ENCODE measurements at places on chromosomes 16 and 17.

GRCh38 chr16:79509211-79509631, 91.3 kb downstream of the MAF start:
- no peak for DNase-seq

DNA sequence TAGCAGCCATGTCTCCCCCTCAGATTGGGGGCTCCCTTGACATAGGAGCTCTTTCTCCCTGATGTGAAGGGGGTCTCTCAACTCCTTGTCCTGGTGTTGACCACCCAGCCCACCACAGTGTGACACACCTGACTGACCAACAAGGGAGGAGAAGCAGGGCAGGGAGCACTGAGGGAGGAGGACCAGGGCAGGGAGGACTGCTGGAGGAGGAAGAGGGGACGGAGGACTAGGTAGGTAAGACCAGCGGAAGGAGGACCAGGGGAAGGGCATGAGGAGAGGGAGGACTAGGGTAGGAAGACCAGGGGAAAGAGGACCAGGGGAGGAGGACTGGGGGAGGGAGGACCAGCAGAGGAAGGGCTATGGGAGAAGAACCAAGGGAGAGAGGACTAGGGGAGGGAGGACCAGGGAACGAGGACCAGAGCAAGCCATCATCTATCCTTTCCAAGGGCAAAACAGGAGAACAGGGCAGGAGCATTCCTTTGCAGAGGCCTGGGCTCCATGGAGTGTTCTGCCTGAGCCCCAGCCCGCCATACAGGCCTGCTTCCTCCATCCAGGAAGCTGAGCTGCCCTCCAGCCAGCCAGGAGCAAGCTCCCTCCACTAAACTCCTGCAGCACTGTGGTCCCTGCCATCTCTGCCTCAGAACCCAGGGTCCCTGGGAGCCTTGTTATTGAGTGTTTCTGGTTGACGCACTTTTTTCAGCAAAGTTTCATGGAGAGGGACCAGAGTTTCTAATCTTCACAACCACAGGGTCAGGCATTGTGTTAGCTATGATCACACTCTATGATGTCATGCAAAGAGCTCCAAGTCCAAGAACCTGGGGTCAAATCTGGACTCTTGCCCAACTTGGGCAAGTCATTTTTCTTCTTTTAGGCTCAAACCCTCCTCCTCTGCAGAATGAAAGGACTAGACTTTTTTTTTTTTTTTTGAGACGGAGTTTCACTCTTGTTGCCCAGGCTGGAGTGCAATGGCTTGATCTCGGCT, 15.4 kb upstream of the KRT17 start:
- no peak for DNase-seq

- DNase-seq, result no peak
Measured at GRCh38 chr17:249236-249993, 68.0 kb upstream of the DOC2B start.

- peak; percentile 34 for DNase-seq
Measured at GRCh38 chr17:78736526-78737079, 45.5 kb downstream of the CYTH1 start.

DNA sequence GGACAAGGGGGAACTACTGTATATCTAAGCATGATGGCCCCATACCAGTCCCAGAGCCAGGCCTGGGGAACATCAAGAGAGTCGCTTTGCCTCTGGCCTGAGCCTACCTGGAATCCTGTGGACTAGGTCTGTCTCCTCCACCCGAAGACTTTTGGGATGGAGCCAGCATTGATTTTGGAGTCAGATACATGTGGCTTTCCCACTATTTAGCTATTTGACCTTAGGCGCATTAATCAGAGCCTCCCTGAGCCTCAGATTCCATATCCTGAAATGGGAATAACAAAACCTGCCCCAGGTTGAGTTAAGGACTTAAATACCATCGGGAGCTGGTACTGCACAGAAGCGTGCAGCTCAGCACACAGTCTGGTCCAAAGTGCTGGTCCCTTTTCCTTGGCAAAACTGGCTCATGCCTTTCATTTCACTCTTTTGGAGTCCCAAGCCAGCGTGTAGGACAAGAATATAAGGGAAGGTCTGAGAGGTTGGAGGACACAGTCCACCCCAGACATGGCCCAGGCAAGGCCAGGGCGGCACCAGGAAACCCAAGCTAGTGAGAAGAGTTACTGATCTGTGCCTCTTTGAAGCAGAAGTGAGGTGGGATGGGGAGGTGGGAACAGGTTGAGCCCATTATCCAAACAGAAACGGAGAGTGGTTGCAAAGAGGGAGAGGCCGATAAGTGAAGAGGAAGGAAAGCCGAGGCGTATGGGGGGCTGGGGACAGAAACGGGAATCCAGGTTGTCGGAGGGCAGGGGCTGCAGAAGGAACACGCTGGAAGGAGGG, 986 bp downstream of the FA2H start:
- no peak for DNase-seq

GRCh38 chr17:73890831-73891405, 246.7 kb upstream of the SDK2 start:
- no peak for DNase-seq

GRCh38 chr17:81252326-81252986, 13.3 kb downstream of the NDUFAF8 start:
- DNase-seq, result no peak

DNA sequence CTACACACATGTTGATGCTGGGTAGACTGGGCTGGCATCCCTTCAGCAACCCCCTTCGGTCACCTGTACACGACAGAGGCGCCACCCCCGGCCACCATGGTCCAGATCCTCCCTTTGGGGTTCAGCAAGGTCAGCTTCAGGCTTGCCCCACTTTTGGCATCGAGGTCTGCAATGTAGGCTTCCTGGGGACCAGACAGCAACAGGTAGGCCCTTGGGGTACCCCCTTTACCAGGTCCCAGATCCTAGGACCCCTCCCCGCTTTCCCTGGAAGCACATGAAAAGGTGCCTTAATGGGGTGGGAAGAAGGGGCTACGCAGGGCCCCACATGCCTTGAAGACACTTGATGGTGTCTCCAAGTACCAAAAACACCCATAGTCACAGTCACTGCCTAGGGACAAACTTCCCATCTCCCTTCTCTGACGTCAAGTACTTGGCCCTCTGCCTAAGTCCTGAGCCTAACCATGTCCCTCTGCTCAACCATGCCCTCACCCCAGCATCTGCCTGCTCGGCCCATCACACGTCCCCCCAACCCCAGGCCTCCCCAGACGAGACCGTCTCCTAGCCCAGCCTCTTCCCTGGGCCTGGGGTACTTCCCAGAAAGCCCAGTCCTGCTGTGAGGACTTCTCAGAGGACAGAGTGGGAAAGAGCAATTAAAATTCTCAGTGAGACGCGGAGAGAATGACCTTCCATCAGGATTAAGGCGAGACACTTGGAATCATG, 12.1 kb downstream of the ACLY start:
- DNase-seq, result no peak

DNA sequence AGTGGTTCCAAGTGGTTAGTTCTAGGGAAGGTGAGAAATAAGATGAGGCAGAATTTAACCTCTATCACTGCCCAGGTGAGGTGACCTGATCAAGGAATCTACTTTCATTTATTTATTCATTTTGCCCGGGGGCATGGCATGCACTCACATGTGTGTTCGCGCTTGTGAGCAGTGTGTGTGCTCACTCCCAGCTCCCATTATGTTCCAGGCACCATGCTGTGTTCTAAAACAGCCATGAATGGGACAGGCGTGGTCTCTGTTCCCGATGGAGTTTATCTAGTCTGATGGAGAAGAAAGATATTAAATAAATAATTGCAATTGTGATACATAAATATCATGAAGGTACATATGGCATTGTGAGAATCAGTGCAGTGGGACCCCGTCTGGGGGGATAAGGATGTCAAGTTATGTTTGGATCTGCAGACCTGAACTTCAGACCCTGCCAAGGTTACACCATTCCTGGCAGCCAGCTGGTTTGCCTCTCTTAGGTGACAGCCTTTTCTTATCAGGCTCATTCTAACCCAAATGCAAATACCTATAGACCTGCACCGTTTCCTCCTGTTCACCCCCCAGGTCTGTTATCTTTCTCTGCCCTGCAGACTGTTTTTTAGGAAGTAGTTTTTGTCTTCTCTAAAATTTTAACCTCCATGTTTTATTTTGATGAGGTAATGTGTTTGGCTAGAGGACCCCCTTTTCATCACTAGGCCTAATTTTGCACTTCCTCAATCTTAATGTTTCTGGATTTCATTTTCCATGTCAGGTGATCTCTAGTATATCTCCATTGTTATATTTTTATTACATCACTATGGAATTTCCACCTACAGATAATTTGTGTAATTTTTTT, 11.8 kb downstream of the CYB5B start:
- DNase-seq, result no peak

DNA sequence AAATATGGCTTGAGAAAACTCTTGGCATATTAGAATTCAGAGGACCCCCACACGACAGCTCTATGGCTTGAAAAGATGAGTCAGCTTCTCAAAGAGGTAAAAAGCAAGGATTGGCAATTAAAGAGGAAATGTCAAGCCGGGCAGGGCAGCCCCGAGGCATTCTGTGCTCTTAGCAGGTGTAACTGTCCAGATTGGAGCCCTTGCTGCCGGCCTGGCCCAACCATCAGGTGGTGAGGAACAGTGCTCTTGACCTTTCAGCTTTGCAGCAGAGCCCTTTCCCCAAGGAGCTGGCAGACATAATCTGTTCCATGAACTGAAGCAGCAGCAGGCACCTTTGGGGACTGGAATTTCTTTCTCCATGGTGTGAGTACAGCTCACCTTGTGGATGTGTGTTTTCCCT, 287.8 kb downstream of the UTP18 start:
- DNase-seq, result no peak

DNA sequence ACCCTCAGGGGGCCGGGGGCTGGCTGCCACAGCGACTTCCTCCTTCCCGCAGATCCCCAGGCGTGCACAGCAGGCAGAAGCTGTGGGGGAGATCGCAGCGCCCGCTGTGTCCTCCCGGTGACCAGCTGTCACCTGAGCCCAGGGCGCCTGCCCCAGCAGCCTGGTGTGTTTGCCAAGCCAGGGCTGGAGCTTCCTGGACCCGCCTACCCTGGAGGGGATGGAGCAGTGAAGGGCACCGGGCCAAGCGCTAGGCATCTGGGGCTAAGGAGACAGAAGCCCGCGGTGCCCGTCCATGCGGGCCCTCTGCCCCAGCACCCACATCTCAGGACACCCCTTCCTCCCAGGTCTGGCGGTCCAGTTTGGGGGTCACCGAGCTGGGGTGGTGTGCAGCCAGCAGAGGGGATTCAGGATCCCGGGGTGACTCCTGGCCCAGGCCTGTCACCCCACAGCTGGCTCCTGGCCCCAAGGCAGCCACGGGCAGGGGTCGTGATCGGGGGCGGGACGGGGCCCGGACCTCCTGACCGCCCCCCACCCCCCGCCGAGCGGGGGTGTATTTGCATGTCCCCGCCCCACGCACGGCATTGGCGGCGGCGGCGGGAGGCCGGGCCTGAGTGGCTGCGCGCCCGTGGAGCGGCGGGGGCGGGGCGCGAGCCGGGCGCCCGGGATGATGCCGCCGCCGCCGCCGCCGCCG, at the start of gene RAB26:
RAB26 (plus strand) TSS at position 645 of the 691 bp plus-strand sequence. CDS start 159 bp downstream, outside the sequence.
- peak; percentile 30 for DNase-seq

GRCh38 chr17:72092710-72093322, 28.0 kb upstream of the SOX9 start:
- no peak for DNase-seq

- DNase-seq, result no peak
Measured at GRCh38 chr16:77491091-77491490, 56.3 kb upstream of the ADAMTS18 start.

- DNase-seq, result no peak
Measured at GRCh38 chr17:43676471-43676870, 14.7 kb upstream of the MEOX1 start.

DNA sequence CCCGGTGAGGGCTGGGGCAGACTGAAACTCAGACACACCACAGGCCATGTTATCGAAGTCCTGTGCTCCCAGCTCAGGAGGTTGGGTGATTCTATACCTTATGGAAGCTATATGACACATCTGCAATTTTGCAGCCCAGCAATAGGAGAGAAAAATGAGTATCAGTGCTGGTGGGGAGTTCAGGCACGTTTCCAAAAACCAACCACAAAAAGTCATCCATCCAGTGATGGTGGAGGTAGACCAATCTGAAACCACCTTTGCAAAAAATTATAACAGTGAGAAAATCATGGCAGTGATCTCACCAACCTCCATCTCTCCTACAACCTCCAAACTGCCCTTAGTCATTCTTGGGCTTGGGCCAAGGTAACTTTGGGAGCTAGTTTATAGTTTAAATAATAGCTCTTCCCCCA, 327.9 kb downstream of the SLC39A11 start:
- DNase-seq, result no peak

DNA sequence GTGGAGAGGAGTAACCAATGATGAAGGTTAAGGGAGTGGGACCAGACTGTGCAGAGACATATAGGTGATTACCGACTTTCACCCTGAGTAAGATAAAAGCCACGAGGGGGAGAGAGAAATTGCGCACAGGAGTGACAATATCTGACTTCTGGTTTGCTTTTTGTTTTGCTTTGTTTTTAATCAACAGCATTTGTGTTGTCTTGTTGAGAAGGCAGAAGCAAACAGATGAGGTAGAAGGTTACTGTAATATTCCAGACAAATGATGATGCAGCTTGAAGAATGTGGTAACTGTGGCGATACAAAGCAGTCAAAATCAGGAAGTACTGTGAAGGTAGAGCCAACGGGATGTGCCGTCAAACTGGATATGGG, 7.5 kb downstream of the PELP1 start:
- DNase-seq, result no peak

DNA sequence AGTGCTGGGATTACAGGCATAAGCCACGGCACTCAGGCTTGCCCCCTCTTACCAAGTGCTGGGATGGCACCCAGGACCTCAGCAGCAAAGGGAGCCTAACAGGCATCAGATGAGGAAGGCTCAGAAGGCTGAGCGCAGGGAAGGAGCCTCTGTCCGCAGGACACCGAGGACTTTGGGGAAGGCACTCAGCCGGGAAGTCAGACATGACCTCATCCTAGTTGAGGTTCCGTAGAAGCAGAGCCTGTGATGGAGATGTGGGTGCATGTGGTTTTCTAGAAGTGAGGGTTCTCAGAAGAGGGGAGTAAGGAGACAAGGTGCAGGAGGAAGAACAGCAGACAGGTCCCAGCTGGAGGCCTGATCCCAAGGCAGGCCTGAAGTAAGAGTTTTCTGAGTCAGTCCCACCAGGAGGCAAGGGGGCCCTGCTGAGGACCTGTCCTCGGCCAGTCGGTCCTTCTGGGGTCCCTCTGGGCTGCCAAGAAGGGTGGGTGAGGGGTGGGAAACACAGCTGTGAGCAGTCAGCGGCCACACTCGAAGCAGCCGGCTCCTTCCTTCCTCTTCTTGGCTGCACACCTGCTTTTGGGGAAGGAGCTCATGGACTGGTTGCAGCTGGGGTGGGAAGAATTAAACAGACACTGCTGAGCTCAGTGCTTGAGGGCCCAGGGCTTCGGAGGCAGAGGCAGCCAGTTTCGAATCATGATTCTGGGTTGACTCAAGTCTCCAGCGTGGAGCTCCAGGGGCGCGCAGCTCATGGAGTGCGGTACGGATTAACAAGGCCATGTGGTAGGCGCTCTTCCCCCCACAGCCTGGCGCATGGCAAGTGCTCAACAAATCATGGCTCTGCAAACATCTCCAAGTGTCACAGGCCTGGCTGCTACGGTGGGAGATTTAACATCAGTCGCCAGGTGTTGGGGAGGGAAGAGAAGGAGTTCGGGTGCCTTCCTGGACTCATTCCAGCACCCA, 38.9 kb upstream of the SNN start:
- DNase-seq, result no peak

Data from stimulated activated CD8-positive, alpha-beta memory T cell treated with anti-CD3 and anti-CD28 coated beads, Interleukin-12 subunit alpha, Interleukin-12 subunit beta, amount 100 ng/mL, for 4 hours (primary cell).